ENCODE measurements at places on chromosomes 1 and 21. TPM values are rescaled to one million over a fixed set of nuclear protein-coding genes. Genes with fewer than 3 reads are reported as not detected.

DNA sequence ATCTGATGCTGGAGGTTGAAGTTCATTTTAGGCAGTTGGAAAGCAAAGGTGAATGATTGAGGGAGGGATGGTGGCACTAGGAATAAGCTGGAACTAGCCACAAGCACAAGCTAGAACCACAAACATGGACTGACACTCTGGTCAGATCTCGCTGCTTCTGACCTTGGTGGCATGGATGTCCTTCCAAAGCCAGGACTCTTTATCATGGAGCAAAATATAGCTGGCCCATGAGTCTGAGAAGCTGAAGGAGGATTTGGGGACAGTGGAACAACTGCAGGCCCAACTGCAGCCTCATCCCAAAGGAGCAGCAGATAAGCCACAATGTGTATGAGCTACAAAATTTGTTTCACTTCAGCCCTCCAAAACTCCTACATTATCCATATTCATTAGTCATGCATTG is 35.5 kb downstream of the SRSF11 start:
- DNase-seq = no peak

DNA sequence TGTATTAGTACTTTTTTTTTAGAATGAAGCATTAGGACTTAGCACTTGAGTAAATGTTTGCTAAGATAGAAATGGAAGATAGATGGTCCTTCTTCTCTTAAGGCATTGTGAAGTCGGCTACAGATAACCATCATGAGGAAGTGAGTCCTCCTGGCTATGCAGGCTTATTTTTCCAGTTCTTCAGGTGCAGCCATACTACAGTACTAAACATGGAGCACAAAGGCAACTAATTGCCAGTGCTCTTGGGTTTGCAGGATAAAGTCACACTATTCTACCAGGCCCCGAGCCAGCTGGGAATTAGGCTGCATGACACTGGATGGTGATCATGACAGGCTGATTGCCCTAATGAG is 197.3 kb upstream of the SGIP1 start:
- DNase-seq = no peak

DNA sequence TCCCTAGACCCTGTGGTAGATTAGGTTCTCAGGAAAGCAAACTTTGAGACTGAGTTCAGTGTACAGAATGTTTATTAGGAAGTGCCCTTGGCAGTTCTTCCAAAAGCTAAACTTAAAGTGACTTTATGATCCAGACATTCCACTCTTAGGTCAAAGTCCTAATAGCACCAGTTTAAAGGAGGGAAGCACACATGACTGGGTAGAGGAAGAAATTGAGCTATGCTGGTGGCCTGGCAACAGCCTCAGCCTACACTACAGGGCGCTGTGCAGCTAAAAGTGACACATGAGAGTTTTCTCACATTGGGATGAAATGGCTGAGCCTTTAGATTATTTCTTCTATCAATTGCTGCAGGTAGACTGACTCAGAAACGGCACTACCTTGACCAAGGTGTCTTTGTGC is 280.4 kb downstream of the BRINP2 start:
- no peak for DNase-seq

Gene CHRM3
- not detected for total RNA-seq

Gene MX1
- total RNA-seq = 69.1 TPM

DNA sequence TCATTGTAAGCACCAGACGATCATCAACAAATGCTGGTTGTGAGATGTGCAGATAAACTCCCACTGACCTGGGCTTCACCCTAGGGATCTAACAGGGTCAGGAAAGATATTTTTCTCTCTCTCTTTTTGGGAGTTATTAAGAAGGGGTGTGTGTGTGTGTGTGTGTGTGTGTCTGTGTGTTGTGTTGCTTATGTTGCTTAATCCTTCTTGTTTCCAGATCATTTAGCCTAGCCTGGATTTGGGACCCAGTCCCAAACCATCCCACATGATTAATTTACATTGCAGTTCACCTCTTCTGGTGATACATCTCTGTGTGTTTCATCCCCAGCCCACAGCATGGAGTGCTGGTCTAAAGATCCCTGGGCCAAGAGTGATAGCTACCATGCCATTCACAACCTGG is 122.8 kb upstream of the IPO9 start:
- DNase-seq = no peak

- DNase-seq = peak; percentile 6
Observed at GRCh38 chr1:101025283-101025656, 314 bp downstream of the DPH5 start.

DNA sequence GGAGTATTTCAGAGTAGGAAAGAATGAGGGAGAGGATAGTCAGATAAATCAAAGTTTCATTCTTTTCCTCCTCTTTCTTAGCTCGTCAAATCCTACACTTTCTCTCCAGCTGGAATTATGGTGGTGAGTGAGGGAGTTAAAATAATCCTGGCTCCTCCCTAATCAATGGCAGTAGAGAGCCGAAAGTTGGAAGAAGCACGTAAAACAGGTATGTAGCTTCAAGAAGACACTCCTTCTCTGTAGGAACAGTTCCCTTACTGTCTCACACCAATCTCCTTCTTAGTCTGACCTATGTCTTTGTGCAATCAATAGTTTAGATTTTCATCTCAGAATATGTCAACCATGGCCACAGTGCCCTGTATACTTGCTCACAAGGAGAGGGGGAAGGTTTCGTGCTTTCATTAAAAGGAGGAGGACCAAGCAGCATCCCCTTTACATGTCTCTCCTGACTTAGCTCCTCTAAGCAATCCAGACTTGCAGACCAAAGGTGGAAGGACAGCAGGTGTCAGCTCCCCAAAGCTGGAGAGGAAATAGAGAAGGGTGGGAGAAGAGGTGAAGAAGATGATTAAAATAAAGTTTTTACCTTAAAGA is 878 bp downstream of the MINDY1 start:
- no peak for DNase-seq

DNA sequence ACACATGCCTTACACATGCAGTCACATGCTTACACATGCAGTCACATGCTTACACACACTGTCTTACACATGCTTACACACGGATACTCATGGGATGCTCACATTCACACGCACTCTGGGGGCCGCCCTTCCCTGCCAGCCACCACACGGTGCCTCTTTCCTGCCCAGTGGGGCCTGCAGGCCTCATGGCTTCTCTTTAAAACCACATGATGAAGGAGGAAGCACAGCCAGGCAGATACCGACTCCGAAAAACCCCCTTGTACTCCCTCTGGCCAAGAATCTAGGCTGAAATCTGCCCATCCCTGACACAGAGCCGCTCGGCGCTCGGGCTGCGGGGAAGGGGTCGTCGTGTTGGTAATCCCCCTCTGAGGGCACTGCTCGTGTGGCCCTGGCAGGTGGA is 113.0 kb downstream of the PRDM16 start:
- peak; percentile 2 for DNase-seq

DNA sequence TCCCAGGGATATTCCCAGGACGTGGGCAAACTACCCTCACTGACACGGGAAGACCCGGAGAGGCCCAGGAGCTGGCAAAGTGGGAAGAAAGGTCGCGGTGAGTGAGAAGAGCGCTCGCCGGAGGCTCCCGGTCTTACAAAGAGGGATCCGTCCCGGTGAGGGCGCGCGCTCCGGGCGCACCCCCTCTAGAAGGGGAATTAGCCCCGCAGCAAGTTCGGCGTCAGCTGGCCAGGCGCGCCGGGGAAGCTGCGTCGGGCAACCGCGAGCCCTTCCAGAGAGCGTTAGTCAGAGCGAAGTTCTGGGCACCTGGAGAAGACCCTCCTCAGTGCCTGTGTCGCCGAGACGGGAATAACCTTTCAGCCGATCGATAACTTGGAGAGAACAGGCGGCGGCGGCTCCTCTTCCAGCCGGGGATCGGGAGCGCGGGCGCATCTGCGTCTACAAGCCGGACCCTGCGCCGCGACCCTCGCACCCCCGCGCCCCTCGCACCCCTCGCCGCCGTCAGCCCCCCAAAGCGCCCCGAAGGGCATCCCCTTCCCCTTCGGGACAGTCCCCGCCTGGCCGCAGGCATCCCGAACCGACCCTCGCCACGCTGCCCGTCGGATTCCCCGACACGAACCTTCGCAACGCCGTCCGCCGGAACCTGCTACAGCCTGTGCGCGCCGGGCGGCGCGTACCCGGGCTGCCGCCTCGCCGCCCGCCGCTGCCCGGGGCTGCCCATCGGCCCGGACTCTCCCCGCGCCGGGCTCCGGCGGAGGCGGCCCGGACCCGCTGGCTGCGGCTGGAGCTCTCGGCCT is 485 bp downstream of the SIPA1L2 start:
- peak; percentile 29 for DNase-seq

- peak; percentile 43 for DNase-seq
Observed at GRCh38 chr1:47439017-47439818, 1.4 kb downstream of the FOXD2 start.

Gene WNT4
- not detected for total RNA-seq

GRCh38 chr1:24714859-24715520 is 30.3 kb upstream of the CLIC4 start:
- no peak for DNase-seq

DNA sequence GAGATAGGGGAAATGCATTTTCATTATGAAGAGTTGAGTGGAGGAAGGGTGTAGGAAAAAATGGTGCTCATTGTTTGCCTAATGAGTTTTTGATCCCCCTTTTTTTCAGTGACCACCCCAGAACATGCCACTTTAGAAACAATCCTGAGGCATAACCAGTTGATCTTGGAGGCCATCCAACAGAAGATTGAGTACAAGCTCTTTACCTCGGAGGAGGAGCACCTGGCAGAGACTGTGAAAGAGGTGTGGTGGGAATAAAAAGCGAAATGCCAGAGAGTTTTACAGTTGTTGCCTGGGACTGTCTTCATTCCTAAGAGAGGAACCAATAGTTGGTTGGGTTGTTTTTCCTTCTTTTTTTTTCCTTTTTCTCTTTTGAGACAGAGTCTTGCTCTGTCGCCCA is 54.3 kb upstream of the EPHA8 start:
- DNase-seq = no peak

Gene NHLH1
- total RNA-seq = not detected

DNA sequence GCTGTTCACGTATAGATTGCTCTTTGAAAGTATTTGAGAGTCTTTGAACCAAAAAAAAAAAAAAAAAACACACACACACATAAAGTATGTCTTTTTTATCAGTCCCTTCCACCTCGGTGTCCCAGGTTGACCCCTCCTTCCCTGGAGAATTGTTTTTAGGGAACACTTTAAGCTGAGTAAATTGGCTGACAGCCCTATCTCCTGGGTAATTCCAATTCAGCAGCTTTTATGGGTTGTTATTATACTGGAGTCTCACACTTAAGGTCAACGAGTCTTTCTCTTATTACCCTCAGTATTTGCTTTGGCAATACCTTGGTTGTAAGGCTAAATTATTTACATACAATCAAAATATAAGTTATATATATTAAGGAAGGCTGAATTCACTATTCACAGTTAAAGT is 69.4 kb downstream of the SLC30A10 start:
- DNase-seq = no peak

GRCh38 chr1:29297450-29297849 is 61.1 kb downstream of the PTPRU start:
- DNase-seq = no peak

Gene CFHR4
- not detected for total RNA-seq

Gene DMBX1
- total RNA-seq = not detected

- no peak for DNase-seq
Observed at GRCh38 chr1:153386500-153386901, 4.4 kb downstream of the S100A8 start.
